A549 (cell line): ENCODE measurements at places on chromosomes 4 and X.

- DNase-seq: no peak
These were observed 609.7 kb downstream of the TLL1 start for GRCh38 chr4:166482758-166483157.

DNA sequence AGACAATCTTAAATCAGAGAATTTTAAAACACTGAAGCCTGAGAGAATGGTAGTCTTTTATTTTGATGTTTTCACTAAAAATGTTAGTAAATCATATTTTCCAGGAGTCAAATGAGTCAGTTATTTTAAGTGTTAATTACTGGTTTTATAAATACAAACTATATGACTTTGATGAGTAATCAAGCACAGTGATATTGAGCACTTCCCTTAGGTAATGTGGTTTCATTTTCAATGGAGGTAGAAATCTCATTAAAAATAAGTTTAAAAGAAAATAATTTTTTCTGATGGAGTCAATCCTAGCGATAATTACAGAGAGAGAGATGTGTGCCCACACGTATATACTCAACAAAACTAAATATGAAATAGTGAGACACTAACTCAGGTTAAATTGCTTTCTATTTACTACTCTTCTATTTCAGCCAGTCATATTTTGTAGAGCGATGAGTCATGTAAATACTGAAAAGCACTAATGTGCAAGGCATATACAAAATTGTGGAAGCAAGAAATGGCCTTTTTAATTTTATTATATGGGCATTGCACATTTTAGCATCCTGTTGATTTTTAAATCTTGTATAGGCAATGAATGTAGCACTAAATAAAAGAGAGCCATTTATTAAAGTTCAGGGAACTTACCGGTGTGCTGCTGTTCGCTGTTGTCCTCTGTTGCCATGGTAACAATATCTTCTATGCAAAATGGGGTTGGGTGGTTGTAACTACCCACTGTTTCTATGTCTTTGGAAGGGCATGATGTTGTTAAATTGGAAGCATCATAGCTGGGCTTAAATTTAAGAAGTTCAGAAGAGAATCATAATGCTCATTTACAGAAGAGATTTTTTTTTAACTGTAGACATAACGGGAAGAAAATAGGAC lies 513.7 kb downstream of the TLL1 start:
- no peak for DNase-seq

DNA sequence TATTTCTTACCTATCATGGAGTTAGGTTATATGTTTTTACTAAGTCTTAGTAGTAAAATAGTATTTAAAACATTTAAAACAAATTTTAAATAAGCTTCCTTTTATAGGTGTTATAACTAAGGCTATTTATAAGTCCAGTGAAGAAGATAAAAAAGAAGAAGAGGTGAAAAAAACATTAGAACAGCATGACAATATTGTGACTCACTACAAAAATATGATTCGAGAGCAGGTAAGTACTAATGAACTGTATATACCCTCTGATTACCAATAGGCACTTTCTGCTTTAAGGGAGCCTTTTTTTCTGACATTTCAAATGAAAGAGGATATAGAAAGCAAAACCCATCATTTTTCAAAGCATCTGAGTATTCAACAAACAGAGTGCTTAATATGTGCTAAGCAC lies 76.6 kb downstream of the USO1 start:
- DNase-seq: no peak

DNA sequence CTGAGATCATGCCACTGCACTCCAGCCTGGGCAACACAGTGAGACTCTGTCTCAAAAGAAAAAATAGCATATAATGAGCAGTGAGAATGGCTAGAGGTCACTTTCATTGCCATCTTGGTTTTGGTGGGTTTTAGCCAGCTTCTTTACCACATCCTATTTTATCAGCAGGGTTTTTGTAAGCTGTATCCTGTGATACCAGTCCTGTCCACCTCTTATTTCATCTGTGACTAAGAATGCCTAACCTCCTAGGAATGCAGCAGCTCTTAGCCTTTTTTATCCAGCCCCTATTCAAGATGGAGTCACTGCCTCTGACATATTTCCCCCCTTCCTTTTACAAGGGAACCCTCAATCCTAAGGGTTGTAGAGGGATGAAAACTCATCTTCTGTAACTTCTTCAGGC lies 26.1 kb upstream of the IGFBP7 start:
- no peak for DNase-seq

GRCh38 chrX:66022632-66023384 lies 17.1 kb downstream of the VSIG4 start:
- peak; percentile 7 for DNase-seq

DNA sequence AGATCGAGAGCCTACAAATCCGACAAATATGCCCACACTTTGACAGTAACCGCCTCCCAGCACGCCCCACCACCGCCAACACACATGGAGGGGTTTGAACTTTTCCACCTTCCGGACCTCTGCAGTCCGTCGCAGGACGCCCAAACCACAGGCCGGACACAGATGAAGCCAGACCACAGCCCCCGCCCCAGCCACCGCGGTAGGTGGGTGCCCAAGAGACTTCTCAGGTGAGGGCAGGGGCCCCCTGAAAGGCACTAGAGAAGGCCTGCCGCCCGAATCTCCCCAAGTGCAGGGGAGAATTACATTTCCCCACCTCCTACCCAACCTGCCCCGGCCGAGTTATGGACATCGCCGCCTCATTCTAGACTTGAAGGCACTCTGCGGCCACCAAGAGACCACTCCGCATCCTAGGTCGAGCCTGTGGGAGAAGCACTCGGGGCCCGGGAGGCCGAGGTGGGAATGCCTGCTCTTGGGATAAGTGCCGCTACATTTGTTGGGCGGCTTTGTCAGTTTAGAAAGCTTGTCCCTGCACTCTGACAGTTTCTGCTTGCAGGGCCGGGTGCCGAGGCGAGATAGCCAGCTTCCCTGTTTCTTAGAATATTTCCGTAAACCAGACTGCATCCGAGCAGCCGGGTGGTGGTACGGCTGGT lies 21.5 kb downstream of the HAND2 start:
- DNase-seq: no peak

GRCh38 chr4:140174543-140174942 lies 20.6 kb upstream of the MAML3 start:
- DNase-seq: no peak

DNA sequence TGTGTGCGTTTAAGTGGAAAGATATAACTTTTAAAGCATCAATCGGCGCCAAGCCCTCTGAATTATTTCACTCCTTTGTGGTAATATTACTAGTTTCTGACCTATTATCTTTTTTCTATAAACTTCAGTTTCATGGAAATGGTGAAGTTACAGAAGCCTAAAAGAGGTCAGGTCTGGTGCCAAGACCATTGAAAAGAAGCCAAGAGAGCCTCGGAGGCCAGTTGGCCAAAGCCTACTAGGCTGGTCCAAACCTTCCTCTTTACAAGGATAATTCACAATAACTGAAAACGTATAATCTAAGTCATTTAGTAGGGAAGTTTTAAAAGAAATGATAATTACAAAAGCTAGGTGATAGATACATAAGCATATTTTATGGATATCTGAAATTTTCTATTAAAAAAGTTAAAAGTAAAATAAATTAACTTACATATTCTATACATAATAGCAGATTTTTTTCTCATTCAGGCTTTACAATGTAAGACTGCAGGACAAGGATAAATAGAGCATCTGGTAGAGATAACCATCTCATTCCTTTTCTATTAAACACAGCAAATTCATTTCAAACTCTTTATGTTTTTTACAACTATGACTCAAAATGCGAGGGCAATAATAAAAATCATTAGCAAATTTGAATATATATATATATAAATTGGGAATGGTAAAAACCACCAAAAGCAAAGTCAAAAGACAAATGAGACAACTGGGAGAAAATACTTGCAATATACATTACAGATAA lies 49.2 kb downstream of the WDFY3 start:
- no peak for DNase-seq
